ENCODE measurements at places on chromosomes 7 and 10. TPM values are rescaled to one million over a fixed set of nuclear protein-coding genes. Genes with fewer than 3 reads are reported as not detected.

DNA sequence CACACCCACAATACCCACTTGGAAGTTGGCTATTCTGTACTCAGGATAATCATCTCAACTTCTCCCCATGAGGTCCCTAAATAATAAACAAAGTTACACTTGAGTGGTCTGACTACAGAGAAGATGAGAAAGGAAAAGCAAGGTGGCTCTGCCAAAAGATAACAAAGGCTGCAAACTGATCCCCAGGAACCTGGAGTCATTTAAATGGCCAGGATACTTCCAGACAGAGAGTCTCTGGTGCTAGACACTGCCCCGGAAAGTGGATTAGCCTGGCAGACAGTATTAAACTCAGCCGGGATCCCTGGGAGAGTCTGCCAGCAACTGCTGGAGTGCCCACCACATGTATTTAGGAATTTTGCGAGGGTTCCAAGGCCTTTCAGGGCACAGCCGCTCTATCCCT is 93.7 kb downstream of the DGKI start:
- DNase-seq = no peak

RPEL1 gene
- polyA plus RNA-seq = not detected

- DNase-seq = no peak
Measured at GRCh38 chr7:116812860-116813259, 49.5 kb upstream of the CAPZA2 start.

COX19 gene
- 14.7 TPM for polyA plus RNA-seq

- DNase-seq = no peak
Measured at GRCh38 chr10:3886191-3886590, 101.2 kb upstream of the KLF6 start.

TPK1 gene
- 9.6 TPM for polyA plus RNA-seq

DNA sequence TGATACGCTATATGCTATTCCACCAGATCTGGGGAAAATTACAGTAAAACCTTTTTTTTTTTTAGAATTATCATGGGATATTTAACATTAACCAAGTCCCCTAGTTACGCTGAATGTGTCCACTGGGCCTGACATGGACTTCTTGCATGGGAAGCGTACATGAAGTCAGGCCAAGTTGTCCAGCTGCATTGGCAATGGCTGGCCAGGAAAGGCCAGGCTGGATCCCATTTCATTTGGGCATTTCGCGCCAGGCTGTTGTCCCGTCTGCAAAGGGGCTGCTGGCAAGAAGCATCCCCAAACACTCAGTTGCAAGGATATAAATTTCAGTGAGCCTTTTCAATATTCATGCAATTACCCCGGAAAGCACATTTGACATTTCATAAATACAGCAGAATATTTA is 933.3 kb downstream of the GRID1 start:
- no peak for DNase-seq

DNA sequence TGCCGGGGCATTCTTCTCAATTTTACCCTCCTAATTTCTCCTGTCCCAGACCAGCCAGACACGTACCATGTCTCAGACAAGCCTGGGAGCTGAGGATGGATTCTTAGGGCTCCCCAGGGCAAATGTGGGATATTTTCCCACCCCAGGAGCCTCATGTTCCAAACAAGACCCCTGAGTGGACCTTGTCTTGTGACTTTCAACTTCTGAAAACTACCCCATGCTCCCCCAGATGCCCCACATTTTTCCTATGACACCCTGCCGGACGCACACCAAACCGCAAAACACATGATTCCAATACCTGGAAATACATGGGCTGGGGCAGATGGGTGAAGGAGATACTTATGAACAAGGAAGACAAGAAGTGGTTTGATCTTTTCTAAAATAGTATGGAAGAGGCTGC is 874 bp downstream of the GIMAP5 start:
- DNase-seq = no peak

DNA sequence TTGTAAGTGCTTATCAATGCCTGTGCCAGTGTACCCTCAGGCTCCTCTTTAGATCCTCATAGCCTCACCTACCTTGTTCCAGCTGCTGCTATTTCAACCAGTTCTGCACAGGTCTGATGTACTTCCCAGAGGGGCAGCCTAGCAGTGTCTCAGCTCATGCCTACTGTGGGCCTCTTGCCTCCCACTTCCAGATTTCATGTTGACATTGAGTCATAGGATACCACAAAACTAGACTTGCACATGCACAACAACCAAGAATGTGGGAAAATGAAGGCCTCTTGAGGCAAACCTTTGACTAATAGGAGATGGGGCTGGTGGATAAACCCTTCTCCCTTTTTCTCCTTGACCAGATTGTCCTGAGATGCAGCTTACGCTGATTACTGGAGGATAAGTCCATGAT is 31.0 kb downstream of the PON3 start:
- DNase-seq = no peak

DNA sequence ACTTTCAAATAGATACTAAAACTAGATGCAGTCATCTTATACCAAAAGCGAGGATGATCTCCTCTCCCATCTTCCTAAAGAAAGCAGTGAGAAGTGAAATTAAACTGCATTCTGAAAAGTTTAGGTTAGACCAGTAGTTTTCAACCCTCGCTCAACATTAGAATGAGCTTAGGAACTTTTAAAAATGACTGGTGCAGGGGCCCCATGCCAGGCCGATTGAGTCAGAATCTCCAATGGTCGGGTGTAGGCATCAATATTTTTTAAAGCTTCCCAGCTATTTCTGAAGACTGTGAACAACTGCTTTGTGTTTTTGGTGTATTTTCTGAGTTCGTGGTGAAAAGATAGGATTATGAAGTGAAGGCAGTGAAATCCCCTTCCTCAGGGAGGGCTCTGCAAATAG is 146.0 kb downstream of the VTI1A start:
- DNase-seq = no peak

SORCS1 gene
- not detected for polyA plus RNA-seq

OR9A2 gene
- not detected for polyA plus RNA-seq

TSPAN33 gene
- polyA plus RNA-seq = 111 TPM

DNA sequence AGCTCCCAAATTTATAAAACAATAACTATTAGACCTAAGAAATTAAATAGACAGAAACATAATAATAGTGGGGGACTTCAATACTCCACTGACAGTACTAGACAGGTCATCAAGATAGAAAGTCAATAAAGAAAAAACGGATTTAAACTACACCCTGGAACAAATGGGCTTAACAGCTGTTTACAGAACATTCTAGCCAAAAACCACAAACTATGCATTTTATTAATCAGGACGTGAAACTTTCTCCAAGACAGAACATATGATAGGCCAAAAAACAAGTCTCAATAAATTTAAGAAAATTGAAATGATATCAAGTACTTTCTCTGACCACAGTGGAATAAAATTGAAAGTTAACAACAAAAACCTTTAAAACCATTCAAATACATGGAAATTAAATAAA is 46.4 kb downstream of the ZNF680 start:
- no peak for DNase-seq

DNA sequence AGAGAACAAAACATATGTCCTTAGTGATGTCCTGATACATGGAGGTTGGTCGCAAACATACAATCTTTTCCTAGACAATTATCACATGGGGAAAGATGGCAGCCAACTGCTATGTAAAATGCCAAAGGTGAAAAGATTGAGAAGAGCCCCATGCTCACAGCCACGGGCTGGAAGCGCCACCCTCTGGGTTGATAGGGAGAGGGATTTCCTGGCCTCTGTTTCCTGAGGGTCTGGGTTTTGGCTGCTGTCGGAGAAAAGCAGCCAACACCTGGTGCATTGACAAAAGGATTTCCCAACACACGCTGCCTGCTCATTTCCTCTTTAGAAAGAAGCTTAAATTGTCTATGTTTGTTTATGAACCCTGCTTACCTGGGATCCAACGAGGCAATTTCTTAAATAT is 43.8 kb downstream of the ITIH5 start:
- DNase-seq = peak; percentile 10

GRCh38 chr10:77571490-77571889 is 66.1 kb downstream of the KCNMA1 start:
- DNase-seq = no peak

GIMAP8 gene
- 0.52 TPM for polyA plus RNA-seq

CLCN1 gene
- polyA plus RNA-seq = not detected

LRMDA gene
- polyA plus RNA-seq = not detected

DNA sequence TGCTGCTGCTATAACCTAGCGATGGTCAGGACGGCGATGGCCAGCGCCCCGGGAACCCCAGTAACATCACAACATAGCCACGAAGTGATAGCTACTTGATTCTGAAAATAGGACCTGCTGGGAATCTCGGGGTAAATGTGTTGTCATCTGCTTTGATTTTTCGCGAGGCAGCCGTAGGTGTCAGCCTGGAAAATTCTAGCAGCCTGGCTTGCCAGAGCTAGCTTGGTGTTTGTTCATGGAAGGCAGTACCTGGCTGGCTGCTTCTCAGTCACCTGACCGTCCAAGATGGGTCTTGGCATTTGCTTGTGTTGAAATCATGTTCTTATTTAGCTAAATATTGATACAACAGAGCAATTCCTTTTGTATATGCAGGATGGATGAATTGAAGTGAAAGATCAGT is 82.4 kb upstream of the BTBD16 start:
- DNase-seq = no peak

GRCh38 chr7:44072364-44073231 is 7.2 kb upstream of the PGAM2 start:
- peak; percentile 57 for DNase-seq

MBL2 gene
- not detected for polyA plus RNA-seq

GRCh38 chr7:84191261-84191660 is 3.3 kb downstream of the SEMA3A start:
- no peak for DNase-seq

GRCh38 chr7:96707901-96708774 is 1.5 kb downstream of the SEM1 start:
- no peak for DNase-seq

AKR1C4 gene
- not detected for polyA plus RNA-seq
